Right lung (tissue), 10 donors: ENCODE measurements at places on chromosomes 5 and 9.

GRCh38 chr5:66826263-66826662, 230.1 kb downstream of the MAST4 start:
- DNase-seq: no peak

- DNase-seq: no peak
Observed at GRCh38 chr9:75692309-75692708, 198.2 kb upstream of the PCSK5 start.

GRCh38 chr9:6490863-6491262, 77.9 kb downstream of the UHRF2 start:
- DNase-seq: no peak

DNA sequence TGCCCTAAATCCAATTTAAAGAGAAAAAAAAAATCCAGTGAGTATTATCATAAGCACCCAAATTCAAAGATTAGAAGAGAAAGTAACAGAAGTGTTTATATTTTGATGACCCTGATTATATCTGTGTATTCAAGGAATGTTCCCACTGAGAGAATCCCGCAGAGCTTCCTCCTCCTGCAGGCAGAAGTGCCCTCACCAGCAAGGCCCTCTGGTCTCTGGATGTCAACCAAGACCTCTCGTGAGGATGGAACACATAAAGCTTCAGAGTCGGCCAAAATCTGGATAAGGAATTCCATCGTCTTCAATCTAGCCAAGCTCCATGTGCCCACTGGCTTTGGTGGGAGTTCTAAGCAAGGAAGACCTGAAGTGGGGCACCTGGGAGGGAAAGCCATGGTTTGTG, 18.1 kb downstream of the PTCH1 start:
- no peak for DNase-seq

- DNase-seq: no peak
Observed at GRCh38 chr5:82808960-82809359, 268.2 kb downstream of the TMEM167A start.

DNA sequence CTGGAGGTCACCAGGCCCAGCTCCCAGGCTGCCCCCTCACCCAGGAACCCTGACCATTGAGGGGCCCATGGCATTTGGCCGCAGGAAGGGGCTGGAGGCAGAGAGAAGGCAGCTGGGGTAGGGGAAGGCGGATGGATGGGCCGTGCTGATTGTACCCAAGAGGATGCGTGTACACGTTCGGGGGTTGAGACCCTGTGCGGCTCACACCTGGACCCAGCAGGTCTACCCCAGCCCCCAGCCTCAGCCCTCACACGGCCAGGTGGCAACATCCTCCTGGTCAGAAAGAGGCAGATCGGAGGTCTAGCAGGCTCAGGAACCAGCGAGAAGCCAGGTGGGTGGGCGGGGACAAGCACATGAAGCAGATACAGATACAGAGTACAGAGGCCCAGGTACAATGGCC, 33.7 kb downstream of the NACC2 start:
- DNase-seq: no peak

DNA sequence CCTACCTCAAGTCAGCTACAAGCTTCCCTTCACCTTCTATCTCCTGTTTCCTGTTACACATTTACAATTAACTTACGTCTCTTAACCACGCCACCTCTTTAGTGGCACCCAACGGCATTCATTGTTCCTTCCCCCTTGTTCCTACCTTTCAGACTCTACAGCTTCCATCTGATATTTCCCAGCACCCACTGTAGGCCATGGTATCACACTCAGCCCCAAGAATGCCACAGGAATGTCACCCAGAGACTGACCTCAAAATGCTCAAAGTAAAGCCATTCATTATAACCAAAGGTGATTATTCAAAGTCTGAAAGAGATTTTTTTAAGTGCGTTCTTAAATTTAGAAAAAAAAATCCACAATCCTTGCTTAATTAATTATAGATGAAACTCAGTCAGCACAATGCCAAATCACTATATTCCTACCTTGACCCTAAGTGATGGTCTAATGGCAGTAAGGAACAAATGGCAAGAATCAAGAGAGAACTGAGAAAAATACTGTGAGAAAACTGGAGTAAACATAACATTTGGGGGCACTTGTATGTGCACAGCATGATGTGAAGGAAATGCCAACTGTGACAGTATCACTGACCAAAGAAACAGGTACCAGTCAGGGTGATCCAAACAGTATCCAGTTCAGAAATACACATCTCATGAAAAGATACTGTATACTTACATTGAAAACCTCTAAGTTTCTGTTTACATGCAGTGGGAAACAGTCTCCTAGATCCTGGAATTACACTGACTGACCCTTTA, 52.1 kb downstream of the CTNND2 start:
- DNase-seq: no peak

GRCh38 chr5:127934791-127935256, 148.7 kb upstream of the SLC12A2 start:
- no peak for DNase-seq

DNA sequence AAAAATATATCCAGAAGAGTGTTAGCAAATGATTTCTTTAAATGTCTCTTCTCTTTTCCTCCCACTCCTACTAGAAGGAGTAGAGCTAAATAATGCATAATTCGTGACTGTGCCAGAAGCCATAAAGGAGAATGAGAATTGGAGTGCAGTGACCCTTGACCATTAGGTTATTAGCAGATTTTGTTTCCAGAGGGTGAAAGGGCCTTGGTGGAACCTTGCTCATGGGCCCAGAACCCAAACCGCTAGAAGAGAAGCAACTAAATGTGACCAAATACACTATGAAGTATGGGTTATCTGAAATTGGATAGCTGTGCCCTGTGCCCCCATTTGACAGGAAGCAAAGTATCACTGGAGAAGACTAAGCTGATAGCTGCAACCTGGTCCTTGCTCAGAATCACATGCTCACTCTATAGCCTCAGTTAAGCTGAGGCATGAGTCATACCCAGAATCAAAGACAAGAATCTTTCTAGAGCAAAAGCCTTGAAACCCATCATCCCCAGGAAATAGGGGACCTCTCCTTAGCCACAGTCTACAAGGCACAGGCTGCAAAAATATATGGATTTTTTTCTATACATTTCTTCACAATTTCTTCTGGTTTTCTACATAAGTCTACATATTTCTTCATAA, 36.3 kb downstream of the CAPSL start:
- DNase-seq: no peak

DNA sequence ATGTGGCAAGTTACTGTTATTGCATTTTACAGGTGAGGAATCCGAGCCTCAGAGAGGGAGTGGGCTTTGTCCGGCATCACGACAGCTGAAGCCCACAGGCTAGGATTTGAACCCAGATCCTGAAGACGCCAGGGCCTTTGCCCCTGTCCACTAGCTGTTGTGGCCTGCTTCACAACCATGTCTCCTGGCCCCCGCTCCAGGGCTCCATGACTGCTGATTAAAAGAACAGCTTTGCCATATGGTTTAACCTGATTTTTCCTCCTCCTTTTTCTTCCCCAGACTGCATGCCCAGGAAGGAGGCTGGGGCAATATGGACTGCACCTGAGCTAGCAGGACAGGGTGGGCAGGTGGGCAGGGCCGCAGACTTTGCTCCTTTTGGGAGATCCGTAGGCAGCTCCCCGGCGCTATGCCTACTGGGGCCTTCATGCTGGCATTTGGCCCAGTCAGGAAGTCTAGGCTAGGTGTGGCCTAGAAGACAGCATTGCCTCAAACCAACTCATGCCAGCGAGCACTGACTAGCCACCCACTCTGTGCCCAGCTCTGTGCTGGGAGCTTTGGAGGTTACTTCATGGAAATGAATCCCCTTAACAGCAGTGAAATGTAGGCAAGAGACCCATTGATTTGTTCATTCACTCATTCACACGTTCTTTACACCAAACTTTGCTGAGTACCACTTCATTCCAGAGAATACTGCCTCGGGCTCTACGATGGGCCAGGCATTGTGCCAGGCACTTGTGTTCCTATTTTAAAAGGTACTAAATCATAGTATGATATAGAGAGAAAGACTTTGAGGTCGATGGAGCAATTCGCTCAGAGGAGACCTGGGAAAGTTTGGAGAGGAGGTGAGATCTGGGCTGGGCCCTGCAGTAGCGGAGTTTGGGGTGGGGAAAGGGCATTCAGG, 94.3 kb upstream of the CPEB4 start:
- DNase-seq: no peak

GRCh38 chr5:74034733-74035132, 408.7 kb downstream of the ARHGEF28 start:
- DNase-seq: no peak

DNA sequence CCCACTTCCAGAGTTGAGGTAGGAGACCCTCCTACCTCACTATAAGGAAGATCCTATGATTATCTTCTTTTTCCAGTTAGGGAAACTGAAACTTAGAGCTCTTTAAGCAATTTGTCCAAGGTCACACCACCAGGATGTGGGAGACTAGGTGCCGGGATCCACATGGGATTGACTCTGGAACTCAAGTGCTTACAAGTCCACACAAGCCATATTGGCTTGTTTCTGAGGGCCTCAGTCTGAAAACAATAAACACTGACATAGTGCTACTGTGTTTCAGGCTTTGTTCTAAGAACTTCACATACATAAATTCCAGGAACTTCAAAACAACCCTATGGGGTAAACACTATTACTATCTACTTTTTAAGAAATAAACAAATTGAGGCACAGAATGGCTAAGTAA, 481.3 kb downstream of the ZSWIM6 start:
- DNase-seq: no peak

GRCh38 chr5:177440211-177440989, 6.2 kb upstream of the PRR7 start:
- no peak for DNase-seq

DNA sequence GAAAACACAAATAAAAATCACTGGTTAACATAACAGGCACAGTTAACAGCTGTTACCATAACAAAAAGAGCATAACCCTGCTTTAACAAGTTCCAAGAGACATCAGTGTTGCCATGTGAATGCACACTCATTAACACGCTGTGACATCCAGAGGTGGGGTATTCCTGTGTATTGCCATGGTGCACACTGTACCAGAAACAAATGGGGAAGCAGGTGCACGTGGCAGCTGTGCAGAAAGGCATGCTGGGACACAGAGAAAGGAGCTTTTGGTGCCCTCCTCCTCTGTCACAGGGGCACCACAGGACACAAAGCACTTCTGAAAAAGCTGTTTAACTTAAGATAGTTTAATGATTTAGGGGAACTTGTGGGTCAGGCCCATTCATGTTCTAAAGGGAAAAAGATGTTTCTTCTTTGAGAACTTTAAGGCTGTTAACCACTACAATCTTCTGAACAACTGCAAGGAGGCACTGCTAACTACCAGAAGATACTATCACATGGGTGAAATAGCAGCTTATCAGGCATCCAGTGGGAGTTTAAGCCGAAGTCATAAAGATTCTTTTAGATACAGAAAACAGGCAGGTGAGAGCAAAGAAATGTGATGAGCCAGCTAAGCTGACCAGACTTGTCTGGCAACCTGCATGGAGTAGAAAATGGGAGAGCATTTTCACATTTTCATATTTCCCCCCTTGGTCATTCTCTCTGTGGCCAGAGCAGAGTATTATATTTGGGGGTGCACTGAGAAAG, 56.4 kb upstream of the GOLPH3 start:
- no peak for DNase-seq

DNA sequence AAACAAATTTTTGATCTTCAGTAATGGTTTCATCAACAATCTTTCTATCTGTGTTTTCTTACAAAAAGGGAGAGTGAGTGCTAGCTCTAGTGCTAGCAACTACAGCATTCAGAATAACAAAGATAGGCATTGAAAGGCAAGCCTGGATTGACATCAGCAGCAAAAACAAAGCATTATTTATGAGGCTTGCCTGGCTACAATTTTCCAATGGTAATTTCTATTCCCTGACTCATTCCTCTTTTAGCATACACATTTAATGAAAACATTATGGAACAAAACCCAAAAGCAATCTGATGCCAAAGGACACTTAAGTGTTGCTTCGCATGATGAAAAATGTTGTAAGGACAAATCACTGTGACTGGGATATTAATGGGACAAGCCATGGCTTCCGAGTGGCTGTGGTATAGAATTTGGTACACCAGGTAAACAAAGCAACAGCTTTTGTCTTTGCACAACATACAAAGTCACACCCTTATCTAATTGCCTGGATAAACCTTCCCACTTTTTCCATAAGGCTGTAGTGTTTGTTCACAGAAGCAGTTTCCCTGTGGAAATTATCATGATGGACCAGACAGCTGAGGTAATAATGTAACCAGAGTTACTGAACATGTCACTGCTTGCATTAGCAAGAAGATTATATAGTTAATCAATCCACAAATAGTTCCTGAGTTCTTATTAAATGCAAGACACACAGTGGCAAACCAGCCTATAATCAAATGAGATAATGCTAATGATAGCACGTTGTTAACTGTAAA, 179.8 kb upstream of the EDIL3 start:
- DNase-seq: no peak

DNA sequence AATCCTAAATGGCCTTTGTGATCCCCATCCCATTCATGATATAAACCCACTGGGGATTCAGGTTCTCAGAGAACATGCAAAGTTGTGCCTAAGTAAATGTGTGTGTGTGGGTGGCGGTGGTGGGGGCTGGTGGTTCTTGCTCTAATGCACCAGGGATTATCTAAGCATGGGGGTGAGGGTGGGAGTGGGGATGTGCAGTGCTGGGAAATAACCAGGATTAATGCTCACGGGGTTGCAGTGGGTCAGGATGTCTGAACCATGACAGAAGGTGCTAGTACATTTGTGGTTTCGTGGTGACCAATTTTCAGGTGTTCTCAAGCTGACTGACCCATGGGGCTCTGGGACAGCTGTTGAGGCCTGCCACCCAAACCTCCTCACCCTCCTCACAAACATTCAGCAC, 101.0 kb downstream of the ZNF608 start:
- DNase-seq: no peak

- DNase-seq: no peak
Observed at GRCh38 chr9:131781069-131781468, 41.2 kb upstream of the RAPGEF1 start.

DNA sequence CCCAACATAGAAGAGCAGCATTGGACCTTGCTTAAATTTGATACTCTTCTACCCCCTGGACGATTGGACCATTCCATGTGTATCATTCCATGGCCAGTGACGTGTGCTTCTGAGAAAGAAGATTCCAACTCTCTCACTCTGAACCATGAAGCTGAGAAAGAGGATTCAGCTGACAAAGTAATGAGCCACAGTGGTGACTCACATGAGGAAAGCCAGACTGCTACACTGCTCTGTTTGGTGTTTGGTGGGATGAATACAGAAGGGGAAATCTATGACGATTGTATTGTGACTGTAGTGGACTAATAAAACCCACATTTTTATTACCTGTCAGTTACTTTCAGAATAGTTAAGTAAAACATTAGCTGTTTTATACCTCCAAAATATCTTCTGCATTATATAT, 7.5 kb downstream of the HSPA5 start:
- no peak for DNase-seq

GRCh38 chr5:14190194-14191164, 47.3 kb downstream of the TRIO start:
- DNase-seq: no peak

DNA sequence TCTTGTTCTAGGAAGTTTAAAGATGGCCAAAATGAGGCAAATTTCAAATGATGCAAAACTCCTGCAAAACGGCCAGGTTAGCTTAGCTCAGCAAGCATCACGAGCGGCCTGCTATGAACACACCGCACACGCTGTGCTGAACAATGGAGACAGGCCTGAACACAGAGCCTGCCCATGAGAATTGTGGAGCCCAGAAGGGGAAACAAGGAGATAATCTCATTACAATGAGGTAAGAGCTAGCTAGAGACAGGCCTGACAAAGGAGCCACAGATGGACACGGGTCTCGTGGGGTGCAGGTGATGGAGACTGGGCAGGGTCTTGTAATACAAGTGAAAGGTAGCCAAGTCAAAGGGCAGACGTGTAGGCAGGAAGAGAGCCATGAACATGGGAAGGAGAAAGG, 50.2 kb downstream of the PSMB7 start:
- no peak for DNase-seq
